ENCODE measurements at places on chromosomes 13 and 19. TPM values are rescaled to one million over a fixed set of nuclear protein-coding genes. Genes with fewer than 3 reads are reported as not detected.
A peak's percentile ranks its signal among the peaks of the same experiment; 100 is the strongest.

The HRC gene
- total RNA-seq, result 0.15 TPM

GRCh38 chr19:16452325-16452724 lies 19.4 kb downstream of the EPS15L1 start:
- no peaks in the 10 kb centered on the region for H3K36me3 ChIP-seq
- no peak overlapping the region for H3K27ac ChIP-seq
- no peak for DNase-seq
- no peaks in the 10 kb centered on the region for H3K27me3 ChIP-seq

The CD37 gene
- total RNA-seq, result 21.4 TPM

The MADCAM1 gene
- not detected for total RNA-seq

- no peaks in the 10 kb centered on the region for H3K36me3 ChIP-seq
- DNase-seq, result no peak
- H3K27ac ChIP-seq, result no peak overlapping the region
- no peak overlapping the region for H3K4me3 ChIP-seq
- H3K27me3 ChIP-seq, result no peaks in the 10 kb centered on the region
- peaks cover 7% of the 10 kb centered on the region for H3K4me1 ChIP-seq
Measured at GRCh38 chr13:32153056-32153455, 121.5 kb downstream of the FRY start.

GRCh38 chr13:94344126-94344818 lies 135.2 kb downstream of the DCT start:
- no peaks in the 10 kb centered on the region for H3K36me3 ChIP-seq
- H3K27me3 ChIP-seq, result no peaks in the 10 kb centered on the region
- no peak overlapping the region for H3K27ac ChIP-seq

GRCh38 chr13:23644126-23644419 lies 73.9 kb downstream of the TNFRSF19 start:
- DNase-seq, result no peak
- peak overlapping the region; percentile 49 for H3K27ac ChIP-seq
- no peak overlapping the region for H3K4me3 ChIP-seq
- H3K36me3 ChIP-seq, result no peaks in the 10 kb centered on the region
- peaks cover 15% of the 10 kb centered on the region for H3K4me1 ChIP-seq
- H3K27me3 ChIP-seq, result no peaks in the 10 kb centered on the region

DNA sequence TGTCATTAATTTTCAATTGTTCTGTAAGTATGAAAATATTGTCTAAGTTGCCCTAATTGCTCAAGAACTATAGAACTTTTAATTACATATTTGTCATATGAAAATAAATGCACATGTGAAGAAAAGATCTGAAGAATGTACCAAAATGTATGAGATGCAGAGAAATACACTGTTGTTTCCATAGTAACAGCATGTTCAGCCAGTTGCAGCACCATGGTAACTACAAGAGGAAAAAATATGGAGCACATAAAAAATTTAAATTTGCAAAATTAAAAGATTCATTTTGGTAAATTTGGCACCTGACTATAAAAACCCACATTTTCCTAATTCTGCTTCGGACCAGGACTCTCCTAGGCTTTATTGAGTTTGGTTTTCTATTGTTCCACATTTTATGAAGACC lies 1170.0 kb upstream of the MIR17HG start:
- H3K27me3 ChIP-seq, result no peaks in the 10 kb centered on the region
- H3K36me3 ChIP-seq, result no peaks in the 10 kb centered on the region
- no peak for DNase-seq
- H3K27ac ChIP-seq, result no peak overlapping the region
- H3K4me3 ChIP-seq, result no peak overlapping the region

DNA sequence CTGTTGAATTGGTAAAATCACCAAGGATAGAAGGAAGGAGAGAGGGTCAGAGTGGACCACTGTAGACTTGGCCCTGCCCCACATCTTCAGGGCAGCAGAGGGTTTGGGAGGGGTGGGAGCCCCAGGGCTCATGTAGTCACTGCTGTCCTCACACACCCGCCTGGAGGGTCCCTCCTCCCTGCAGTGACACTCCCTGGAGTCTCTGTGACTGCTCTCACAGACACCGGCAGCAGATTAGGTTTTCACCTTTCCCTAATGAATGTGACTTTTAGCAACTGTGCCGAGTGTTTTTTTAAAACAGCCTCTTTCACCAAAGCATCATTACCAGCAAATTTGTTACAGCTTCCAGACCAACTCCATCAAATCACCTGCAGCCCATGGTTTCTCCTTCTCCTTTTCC lies 45.7 kb upstream of the CCNE1 start:
- H3K27me3 ChIP-seq, result no peaks in the 10 kb centered on the region
- no peak overlapping the region for H3K4me3 ChIP-seq
- no peaks in the 10 kb centered on the region for H3K4me1 ChIP-seq
- no peak for DNase-seq

Measured in esophagus squamous epithelium (tissue), 5 donors.